ENCODE measurements at places on chromosomes 2 and 18.

DNA sequence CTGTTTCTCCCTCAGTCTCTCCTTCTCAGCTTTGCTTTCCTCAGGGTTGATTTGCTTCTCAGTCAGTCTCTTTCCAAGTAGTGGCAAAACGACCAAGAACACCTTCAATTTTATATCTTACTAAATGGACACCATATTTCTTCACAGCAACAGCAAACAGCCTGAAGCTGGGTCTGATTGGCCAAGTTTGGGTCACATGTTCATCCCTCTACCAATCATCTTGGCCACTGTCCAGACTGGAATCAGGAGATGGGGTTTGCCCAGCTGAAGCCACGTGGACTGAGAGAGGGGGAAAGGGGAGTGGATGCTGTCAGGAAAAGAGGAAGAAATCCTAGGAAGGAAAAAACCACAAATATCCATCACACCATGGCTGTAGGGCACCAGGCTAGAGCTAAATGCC lies 42.0 kb upstream of the ACMSD start:
- DNase-seq: no peak

GRCh38 chr2:85340034-85340892 lies 12.5 kb upstream of the TGOLN2 start:
- no peak for DNase-seq

DNA sequence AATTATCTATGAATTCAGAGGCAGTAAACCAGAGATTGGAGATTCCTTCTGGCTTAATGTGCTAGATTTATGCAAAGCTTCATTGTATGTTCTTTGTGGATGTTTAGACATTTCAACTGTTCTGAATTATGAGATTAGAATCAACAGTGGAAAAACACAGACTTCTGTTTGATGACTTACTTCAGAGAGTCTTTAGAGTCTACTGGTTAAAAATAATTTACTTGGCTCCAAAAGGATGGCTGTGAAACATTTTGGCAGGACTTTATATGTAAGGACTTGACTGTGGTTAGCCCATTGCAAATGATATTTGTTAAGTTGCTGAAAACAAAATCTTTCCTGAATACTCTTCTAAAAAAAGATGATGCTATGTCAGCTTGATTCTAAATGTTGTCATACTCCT lies 25.5 kb upstream of the LRRC30 start:
- no peak for DNase-seq

- no peak for DNase-seq
These were observed 249.0 kb upstream of the ID2 start for GRCh38 chr2:8432706-8433336.

DNA sequence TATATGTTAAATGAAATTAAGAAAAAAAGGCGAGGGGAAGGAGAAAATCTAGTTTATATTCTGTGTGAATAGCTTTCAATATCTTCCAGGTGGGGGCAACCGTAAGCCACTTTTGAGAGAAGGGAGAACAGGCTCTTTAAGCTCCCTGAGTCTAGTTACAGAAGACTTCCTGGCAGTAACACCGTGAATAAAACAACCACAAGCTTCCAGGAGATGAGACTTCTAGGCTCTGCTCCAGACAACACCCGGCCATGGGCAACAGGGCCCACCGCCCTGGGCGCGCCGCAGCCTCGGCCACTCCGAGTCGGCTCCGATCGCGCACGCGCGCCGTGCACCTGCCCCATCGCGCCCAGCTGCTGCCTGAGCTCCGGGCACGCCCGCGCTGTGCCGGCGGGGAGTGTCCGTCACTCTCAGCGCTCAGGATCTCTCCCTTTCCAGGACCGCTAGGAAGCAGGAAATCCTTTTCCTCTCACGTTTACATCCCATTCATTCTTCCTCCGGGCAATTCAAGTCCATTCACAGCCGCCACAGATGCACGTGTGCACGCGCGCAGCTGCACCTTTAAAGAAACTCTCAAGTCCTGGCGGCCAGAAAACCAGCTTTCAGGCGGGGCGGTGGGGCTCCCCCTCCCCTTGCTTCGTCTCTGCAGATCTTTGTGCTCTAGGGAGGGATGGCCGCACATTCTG lies 19.4 kb upstream of the PAX3 start:
- DNase-seq: peak; percentile 46

DNA sequence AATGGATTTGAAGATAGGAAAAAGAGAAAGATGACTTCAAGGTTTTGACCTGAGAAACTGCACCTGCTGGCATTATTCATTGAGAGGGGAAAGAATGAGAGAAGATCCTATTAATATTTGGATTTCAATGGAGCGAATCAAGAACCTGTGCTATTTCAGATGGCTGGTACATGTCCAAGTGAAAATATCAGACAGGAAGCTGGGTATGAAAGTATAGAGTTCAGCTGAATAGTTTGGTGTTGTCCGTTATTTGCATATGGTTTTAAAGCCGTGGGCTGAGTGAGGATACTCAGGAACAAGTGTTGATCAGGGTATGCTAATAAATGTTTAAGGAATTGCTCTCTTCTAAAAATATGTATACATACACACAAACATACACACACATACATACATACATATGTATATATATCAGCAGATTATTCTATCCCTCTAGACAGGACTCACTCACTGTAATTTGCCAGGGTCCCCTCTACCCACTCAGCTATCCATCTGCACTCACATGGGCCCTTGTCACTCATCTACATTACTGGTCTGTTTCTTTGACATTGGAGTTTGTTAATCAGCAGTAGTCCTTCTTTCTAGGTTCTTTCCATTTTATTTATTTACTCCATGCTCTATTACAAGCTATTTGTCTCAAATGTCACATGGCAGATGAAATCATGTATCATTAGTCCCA lies 33.9 kb upstream of the IKZF2 start:
- DNase-seq: no peak

- no peak for DNase-seq
These were observed 1.5 kb downstream of the GALR1 start for GRCh38 chr18:77250926-77251729.

DNA sequence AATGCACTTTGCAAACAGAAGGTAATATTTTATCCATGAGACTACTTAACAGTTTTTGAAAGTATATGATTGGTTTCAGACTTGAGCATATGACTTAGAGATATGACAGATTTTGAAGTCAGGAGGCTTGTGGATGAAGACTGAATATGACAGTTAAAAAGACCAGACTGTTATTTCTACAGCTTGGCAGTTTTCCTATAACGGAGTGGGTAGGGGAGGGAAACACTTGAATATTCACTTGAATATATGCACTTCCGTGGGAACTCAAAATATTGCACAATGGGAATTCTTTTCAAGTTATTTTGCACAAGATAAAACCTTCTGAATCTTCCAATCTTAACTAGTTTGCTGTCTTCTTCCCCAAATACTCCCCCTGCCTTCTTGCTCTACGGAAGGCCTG lies 64.6 kb upstream of the ACKR3 start:
- no peak for DNase-seq

GRCh38 chr2:12797815-12798214 lies 81.1 kb downstream of the TRIB2 start:
- DNase-seq: no peak

DNA sequence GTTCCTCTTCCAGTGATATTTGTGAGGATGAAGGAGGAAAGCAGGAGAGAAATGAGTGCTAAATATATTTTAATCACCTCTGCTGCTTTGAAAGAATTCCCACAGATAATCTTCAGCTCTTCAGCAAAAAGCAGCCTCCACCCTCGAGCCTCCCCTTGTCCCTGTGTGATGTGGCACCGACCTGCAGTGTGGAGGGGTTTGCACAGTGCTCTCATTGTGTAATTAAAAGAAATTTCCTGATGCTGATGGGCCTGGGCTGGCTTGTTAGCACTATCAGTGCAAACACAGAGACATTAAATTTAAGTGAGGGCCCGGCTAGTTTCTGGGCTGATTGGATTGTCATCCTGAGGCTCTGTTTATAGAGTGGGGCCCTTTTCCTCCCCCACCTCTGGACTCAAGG lies 53.4 kb downstream of the KIF5C start:
- no peak for DNase-seq

- no peak for DNase-seq
These were observed 123.7 kb downstream of the HNMT start for GRCh38 chr2:138087751-138088593.

DNA sequence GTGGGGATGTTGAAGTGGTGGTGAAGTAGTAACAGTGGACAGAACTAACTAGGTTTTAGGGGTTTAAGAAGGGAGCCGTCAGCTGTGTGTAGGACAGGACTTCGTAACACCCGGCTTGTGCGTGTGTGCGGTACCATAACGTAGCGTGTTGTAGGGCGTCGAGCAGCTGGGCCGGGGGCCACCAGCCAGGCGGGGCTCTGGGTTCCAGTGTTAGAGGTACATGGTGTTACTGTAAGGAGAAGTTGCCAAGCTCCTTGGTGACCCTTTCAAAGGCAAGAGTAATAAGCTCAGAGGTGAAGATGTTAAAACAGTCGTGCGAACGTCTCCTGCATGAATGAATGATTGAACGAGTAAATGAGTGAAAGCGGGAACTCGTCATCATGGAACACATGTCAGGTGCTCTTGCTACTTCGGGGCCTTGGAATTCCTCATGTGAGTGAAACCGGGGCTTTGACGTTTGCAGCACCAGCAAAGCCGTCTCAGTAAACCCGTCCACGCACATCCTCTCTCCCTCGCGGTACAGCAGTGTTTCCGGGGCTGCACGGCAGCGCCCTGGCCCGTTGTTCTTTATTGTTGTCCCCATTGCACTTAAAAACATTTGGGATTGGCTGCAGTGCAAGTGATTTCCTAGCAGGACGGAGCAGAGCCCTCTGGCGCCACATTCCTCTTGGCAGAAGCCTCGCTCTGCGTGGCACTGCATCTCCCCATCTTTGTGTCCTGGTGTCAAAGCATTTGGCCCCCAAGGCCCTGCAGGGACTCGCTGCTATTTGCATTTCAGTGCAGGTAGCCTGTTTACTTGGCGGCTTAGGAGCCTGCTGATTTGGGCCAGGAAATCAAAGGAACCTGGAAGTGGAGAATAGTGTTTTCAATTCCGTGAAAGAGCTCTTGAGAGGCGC lies 115.0 kb downstream of the GBX2 start:
- no peak for DNase-seq

GRCh38 chr18:76499637-76500340 lies 4.7 kb upstream of the ZNF516 start:
- DNase-seq: no peak

DNA sequence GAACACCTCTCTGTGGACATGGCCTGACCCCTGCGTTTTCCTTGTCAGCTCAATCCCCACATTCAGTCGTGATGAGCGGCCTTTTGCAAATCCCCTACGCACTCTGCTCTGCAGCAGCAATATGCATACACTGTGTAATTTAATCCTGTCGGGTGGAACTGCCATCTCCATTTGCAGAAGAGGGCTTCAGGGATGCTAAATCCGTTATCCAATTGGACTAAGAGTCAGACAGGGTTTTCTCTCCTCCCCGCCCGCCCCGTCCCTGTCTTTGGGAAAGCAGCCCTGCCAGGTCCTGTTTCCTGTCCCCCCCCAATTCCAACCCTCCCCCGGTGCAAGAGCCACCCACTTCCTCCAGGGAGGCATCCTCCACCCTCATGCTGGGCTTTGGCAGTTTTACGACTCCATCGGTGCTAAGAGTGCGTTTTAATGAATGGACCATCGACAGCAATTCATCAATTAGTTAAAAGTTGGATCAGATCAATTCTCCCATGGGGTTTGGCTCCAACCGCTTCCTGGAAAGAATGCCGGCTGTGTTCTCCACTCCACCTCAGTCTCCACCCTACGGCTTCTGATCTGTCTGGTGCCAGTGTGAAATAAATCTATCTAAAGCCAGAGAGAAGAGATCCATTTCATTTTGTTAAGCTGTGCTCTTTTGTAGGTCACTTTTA lies 53.5 kb upstream of the ASAP2 start:
- DNase-seq: no peak

DNA sequence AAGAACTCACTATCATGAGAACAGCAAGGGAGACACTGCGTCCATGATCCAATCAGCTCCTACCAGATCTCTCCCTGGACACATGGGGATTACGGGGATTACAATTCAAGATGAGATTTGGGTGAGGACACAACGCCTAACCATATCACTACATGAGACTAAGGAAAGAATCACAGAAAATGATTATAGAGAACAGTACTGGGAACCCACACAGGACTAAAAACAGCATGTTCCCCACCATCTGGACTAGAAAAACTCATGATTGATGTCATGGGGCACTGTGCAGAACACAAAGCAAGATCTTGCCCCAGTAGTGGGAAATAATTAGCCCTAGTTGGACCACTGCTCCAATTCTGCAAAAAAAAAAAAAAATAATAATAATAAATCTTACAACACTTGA lies 63.5 kb downstream of the HIBCH start:
- no peak for DNase-seq

DNA sequence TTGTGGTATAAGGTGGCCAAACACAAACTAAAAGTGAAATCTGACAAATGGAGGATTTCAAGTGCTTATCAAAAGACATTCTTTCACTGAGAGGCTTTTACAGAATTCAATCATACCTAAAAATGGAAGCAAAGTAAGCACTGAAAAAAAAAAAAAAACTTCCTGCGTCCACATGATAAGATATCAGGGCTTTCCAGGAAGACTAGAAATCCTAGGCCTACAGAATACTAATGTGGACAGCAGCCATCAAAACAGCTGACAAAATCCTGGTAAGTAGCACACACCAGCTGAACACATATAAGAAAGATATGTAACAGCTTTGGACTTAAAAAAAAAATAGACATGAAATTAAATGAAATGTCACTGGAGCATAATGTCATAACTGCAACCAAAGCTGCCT lies 178.2 kb downstream of the SUCLG1 start:
- no peak for DNase-seq

GRCh38 chr18:26999797-27000196 lies 134.3 kb upstream of the AQP4 start:
- no peak for DNase-seq

- no peak for DNase-seq
These were observed 46.2 kb upstream of the ELOA2 start for GRCh38 chr18:47081578-47081977.

DNA sequence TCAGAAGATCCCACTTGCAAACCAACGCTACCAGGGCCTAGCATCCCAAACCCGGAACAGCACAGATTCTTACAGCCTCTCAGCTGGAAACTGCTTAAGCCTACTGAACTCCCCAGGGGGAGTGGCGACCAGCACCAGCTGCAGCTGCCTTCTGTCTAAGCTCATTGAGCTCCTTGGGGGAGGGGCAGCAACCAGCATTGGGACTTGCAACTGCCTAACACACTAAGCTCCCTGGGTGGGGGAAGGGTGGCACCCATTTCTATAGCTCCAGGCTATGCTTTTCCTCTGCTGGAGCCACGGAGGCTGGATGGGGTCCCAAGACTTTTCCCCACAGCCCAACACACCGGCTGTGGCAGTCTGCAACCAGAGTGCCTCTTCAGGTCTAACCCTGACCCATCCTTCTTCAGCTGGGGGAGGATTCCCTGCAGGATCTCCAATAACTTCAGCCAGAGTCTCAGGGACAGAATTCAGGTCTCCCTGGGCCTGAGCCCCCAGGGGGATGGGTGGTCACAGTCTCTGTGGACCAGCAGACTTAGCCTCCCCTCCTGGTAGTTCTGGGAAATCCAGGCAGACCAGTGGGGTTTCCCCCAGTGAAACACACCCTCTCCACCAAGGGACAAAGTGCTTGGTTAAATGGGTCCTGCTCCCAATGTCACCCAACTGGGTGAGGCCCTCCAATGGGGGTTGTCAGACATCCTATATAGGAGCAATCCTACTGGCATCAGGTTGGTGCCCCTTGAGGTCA lies 45.9 kb upstream of the ITGA4 start:
- DNase-seq: no peak

Data from COLO829 (cell line).